SJSA1 (cell line): ENCODE measurements at places on chromosomes 5 and 9. TPM values are rescaled to one million over a fixed set of nuclear protein-coding genes. Genes with fewer than 3 reads are reported as not detected.

DNA sequence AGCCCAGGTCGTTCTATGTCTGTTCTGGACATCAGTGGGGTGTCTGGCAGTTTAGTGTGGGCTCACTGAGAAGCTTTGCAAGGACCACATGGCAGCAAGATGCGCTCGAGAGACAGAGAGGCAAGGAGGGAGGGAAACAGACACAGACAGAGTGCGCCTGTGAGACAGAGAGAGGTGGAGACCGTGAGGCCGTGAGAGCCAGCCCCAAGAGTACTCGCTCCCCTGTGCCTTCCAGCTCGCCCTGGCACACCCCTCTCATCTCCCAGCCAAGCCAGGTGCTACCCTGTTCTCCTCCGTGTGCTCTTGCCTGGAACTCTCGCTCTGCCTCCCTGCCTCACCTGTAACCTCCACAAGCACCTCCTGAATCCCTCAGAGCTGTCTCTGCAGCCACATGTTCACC is 106.8 kb downstream of the EHMT1 start:
- no peak overlapping the region for H3K27ac ChIP-seq
- no peak for DNase-seq
- no peaks in the 10 kb centered on the region for H3K27me3 ChIP-seq
- peaks cover 16% of the 10 kb centered on the region for H3K36me3 ChIP-seq

DNA sequence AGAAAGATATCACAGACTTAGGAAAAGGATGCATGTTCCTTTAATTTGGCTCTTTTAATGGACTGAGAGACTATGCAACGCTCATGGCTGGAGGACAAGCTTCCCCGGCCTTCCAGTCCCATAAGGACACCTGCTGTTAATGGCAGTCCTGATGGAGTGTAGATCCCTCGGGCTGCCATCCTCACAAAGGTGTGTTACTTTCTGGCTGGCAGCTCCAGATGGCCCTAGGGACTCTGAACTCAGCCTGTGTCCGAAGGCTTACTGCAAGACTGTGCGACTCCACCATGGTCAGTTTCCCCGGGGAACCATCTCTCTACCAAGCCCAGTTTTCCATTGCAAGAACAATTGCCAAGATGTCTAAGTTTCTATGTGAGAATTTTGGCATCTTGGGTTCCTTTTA is 25.5 kb upstream of the KCNIP1 start:
- no peak overlapping the region for H3K27ac ChIP-seq
- no peak overlapping the region for H3K4me3 ChIP-seq
- DNase-seq: peak; percentile 33

DNA sequence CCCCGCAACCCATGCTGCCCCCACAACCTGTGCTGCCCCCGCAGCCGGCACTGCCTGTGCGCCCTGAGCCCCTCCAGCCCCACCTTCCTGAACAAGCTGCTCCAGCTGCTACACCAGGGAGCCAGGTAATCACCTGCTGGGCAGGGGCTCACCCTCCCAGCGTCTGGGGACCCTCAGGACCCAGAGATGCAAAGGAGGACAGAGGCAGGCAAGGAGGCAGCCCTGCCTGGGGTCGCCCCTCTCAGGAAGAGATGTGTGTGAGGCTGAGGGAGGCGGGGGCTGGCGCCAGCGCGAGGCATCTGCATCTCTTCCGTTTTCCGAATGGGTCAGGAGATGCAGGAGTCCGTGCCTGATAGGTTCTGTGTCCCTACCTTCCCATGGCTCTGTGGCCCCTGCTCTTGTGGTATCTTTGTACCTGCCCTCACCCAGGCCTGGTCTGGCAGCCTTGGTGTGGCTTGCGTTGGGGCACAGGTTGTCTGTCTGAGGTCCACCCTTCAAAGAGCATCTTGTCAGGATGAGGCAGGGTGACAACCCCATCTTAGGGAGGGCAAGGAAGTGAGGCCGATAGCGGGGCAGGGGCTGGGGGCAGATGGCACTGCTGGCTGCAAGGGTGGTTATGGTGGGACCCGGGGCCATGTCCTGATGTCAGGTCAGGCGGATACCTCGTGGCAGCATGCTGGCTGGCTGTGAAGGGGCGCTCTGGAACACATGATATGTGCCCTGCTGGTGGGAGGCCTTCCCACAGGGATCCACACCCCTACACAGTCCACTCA is 75.7 kb downstream of the WNK2 start:
- DNase-seq: no peak
- H3K36me3 ChIP-seq: no peaks in the 10 kb centered on the region
- no peaks in the 10 kb centered on the region for H3K27me3 ChIP-seq
- no peaks in the 10 kb centered on the region for H3K4me1 ChIP-seq
- H3K4me3 ChIP-seq: no peak overlapping the region

DNA sequence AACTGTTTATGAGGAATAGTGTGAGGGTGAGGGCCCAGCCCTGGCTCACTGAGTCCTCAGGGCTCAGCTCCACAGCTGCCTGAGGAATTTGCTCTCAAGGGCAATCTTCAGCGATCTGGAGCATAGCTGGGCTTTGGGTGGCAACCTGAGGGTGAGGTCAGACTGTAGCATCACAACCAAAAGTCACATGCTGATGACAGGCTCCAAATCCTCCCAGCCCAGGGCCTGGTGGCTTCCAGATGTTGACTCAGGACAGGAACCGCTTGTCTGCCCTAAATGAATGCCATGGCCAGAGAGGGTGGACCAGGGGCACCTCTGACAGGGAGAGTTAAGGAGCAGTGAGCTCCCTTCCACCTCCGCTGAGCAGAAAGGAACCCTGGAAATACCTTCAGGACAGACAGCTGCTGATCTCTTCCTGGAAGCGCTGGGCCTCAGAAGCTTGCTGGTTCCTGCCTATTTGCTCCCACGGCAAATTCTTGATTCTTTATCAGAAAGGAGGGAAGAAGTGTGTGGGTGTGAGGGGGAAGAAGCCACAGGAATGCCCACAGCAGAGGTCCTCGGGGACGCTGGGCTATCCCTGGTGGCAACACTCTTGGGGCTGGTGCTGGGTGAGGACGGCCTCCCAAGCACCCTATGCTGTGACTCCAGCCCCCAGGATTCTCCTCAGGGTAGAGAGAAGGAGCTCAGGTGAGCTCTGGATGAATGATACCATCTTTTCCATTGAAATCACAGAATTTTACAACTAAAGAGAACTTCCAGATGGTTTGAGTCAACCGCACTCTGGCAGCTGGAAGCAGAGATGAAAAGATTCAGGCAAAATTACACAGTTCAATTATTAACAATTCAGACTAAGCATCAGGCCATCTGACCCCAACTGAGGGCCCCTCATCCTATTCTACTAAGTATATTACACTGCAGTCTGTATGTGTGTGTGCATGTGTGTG is 13.8 kb upstream of the CTSL start:
- peak; percentile 84 for DNase-seq
- H3K27me3 ChIP-seq: no peaks in the 10 kb centered on the region
- H3K4me1 ChIP-seq: peaks cover 58% of the 10 kb centered on the region

GRCh38 chr5:179802207-179802883 is 4.3 kb downstream of the MGAT4B start:
- DNase-seq: no peak
- H3K27ac ChIP-seq: no peak overlapping the region
- H3K4me1 ChIP-seq: peaks cover 18% of the 10 kb centered on the region
- H3K4me3 ChIP-seq: no peak overlapping the region
- peaks cover 80% of the 10 kb centered on the region for H3K36me3 ChIP-seq
- H3K27me3 ChIP-seq: no peaks in the 10 kb centered on the region

DNA sequence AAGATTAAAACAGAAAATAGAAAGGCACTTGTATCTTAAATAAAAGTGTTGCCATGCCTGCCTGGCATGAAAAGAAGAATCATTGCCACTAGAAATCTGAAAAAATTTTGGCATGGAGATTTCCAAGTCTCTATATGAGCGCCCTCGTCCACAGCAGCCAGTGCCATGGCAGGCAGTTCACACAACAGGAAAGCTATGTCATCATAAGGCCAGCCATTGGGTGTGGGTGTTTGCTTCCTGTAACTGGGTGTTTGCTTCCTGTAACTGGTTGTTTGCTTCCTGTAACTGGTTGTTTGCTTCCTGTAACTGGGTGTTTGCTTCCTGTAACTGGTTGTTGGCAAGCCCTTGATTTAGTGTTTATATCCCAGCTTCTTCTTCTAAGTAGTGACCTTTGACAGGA is 446.7 kb downstream of the IRX1 start:
- no peak overlapping the region for H3K27ac ChIP-seq
- H3K27me3 ChIP-seq: no peaks in the 10 kb centered on the region
- H3K36me3 ChIP-seq: no peaks in the 10 kb centered on the region
- no peaks in the 10 kb centered on the region for H3K4me1 ChIP-seq
- DNase-seq: no peak

CCNJL gene
- 12.9 and 14.9 TPM in 2 replicates for total RNA-seq

FRRS1L gene
- not detected in 2 replicates for total RNA-seq

GKAP1 gene
- total RNA-seq: 0.37 and 19.0 TPM in 2 replicates

TMEM215 gene
- not detected in 2 replicates for total RNA-seq

IFNA6 gene
- not detected in 2 replicates for total RNA-seq

GADD45G gene
- total RNA-seq: not detected in 2 replicates
